ENCODE measurements at places on chromosomes 5 and 9.

- peak; percentile 27 for DNase-seq
Observed at GRCh38 chr5:74016373-74016772, 390.4 kb downstream of the ARHGEF28 start.

GRCh38 chr9:16721972-16722371 lies 148.5 kb downstream of the BNC2 start:
- no peak for DNase-seq

- no peak for DNase-seq
Observed at GRCh38 chr5:72226950-72227349, 93.1 kb downstream of the MRPS27 start.

GRCh38 chr9:123982535-123982934 lies 29.0 kb upstream of the LHX2 start:
- DNase-seq: no peak

- DNase-seq: no peak
Observed at GRCh38 chr9:73155377-73155776, 3.7 kb downstream of the ANXA1 start.

- no peak for DNase-seq
Observed at GRCh38 chr5:9108162-9108561, 437.7 kb downstream of the SEMA5A start.

DNA sequence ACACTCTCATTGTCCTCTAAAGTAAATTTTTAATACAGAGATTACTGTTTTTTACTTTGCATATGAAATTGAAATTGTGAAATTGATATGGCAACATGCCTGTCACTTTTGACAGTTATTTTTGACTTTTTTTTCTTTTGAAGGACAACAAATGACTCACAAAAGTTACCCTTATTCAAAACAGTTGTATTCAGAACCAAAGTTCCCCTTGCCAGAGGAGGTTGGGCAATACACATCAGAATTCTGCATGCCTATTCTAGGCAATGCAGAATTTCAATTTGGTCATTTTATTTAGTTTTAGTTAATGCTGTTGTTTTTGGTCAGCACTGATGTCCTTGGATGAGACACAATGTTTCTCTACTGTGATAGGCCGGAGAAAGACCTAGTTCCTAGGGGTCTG lies 299.1 kb upstream of the PRR16 start:
- DNase-seq: no peak

DNA sequence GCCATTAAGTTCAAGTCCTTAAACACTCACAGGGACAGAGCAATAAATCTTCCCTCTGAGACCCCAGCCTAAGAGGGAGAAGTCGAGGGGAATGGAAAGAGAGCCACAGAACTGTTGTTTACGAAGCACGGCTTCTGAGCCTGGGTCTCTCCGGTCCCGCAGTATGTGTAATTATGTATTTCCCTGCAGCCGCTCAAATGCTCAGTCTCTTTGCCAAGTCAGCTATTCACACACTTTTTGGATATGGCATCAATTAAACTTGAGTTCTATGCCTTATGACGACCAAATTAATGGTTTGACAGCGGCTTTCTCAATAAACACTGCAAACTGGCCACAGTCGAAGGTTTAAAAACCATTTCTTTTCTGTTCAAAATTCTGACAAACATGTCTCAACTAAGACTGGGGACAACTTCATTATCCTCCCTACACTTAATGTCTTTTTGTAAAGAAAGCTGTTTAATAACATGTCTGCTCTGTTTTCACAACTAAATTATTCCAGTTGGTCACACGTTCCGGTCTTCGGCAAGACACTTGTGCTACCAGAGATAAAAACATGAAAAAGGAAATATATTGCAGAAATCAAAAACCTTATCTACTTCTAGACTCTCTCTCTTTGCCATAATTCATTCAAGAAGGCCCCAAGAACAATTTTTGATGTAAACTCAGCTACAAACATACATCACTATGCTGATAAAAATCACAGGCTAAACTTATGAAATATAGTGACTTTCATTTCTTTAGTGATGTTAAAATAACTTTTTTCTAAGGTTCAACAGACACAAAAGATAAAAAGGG lies 203.2 kb downstream of the GAPVD1 start:
- DNase-seq: no peak

DNA sequence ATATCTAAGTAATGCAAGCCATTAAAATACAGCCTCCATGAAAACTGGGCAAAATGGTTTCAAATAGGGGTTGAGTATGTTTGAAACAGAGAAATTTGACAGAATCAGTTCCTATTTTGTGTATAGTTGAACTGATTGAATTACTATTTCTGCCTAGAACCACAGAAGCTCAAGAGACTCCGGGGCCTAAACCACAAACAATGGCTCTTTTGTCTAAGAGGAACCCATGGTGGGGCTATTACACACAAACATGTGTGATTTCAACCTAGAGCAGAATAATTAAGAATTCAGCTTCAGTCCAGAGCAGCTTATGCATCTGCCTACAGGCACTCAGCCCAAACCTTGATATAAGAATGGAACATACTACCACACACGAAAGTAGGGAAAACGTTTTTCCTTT lies 171.2 kb upstream of the MPDZ start:
- DNase-seq: no peak

DNA sequence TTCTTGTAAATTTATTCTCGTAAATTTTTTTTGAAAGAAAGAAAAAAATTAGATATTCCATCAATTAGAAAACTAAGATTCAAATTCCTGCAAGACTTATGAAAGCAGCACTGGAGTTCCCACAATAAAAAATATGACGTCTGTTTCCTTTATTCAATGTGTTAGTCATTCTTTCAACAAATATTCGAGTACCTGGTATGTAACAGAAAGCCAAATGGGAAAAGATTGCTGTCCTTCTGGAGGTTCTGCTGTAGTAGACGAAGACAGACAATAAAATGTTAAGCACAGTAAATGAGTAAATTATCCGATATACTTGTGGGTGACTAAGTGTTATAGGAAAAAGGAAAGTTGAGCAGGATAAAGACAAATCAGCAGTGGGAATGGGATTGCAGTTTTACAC lies 92.2 kb downstream of the ADAMTSL1 start:
- DNase-seq: no peak

- peak; percentile 69 for DNase-seq
Observed at GRCh38 chr5:68460147-68460798, 244.7 kb downstream of the PIK3R1 start.

GRCh38 chr5:101084353-101084752 lies 181.3 kb upstream of the ST8SIA4 start:
- DNase-seq: no peak

DNA sequence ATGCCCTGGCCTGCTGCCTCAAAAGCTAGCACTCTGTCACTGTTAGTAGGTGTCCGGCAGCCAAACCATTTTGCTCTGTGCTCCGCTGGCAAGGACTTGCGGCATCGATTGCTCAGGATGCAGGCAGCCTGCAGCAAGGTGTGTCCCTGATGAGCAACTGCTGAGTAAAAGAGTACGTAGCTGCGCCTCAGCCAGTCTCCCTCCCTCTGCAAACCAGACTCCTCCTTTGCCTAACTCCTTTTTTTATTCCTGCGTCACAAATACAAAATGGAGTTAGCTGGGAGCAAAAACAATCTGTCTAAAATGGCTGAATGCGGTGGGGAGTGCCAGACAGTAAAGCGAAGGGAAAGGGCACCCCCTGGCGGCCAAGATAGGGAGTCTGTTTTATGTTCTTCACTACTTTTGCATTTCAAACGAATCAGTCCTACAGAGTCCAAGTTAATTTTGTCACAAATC lies 61.1 kb downstream of the DIAPH1 start:
- DNase-seq: peak; percentile 31

DNA sequence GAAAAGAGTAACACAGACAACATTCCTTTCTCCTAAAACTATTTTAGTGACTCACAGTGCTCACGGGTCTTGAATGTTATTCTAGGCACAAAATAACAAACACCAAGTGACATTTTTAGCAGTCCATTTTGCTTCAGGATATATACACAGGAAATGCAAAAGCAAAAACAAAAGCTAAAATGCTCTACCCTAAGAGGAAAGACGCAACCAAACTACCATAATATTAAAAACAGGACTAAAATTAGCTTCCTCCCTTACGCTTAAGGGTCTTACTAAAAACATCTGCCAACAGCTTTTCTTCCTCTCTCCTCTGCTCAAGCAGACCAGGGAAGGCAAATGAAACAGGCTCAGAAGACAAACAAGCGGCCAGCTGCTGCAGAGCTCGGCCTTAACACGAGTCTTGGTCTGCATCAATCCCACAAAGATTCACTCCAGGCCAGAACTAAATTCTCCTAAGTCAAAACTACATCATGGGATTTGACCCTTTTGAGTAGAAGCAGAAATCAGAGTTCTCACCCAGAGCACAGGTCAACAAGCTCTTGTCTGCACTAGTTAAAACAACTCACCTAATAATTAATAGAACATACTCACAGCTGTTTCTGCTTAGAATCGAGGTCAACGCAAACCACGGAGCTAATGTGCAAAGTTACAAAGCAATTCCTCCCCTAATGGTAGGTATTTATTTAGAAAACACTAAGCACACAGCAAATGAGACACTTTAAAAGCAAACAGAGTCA lies 62.3 kb downstream of the RAPGEF1 start:
- DNase-seq: no peak
